Stimulated activated CD4-positive, alpha-beta T cell treated with anti-CD3 and anti-CD28 coated beads, Interleukin-1b, Interleukin-23, amount 100 ng/mL, for 48 hours (primary cell): ENCODE measurements at places on chromosomes 16 and 17.

DNA sequence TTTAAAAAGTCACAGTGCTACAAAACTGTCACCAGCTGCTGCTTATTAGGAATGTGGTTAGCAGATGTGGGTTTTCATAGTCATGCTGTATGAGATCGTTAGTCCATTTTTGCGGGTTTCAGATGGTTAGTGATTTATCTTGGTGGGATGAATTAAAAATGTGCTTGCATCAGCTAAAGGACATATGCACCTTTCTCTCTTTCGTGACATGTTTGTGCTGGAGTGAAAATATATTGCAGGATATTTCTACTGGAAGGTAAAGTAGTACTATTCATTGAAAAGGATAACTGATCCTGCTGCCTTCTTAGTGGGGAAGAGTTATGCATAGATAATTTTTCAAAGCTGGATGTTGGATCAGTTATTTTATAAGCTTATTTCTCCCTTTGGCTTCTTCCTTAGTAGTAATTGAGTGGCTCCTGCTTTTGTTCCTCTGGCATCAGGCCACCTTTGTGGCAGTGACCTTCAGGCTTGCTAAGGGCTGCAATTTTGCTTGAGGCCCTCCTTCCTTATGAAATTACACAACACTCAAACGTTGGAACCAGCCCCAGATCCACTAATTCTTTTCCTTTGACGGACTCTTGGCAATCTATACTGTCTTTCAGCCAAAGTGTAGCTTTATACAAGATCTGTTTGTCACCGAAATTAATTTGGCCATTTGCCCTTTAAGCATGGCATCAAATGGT is 7.5 kb upstream of the SNTB2 start:
- no peak for DNase-seq

DNA sequence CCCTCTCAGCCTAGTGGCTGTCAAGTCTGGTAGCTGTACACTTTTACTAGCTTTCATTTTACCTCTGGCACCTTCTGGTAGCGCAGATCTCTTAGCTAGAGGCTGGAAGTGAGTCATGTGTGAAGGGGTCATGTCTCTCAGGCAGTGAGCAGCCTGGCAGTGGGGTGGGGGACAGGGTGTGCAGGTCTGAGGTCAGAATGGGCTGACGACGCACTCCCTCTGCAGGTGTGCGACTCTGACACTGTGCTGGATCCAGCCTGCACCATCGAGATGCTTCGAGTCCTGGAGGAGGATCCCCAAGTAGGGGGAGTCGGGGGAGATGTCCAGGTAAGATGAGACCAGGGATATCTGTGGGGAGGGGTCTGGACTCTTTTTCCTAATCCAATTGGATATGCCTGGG is 7.8 kb downstream of the HAS3 start:
- DNase-seq: no peak

- no peak for DNase-seq
Measured at GRCh38 chr16:72112906-72113615, 19.4 kb downstream of the DHX38 start.

GRCh38 chr16:8474587-8474986 is 115.7 kb downstream of the TMEM114 start:
- DNase-seq: no peak

DNA sequence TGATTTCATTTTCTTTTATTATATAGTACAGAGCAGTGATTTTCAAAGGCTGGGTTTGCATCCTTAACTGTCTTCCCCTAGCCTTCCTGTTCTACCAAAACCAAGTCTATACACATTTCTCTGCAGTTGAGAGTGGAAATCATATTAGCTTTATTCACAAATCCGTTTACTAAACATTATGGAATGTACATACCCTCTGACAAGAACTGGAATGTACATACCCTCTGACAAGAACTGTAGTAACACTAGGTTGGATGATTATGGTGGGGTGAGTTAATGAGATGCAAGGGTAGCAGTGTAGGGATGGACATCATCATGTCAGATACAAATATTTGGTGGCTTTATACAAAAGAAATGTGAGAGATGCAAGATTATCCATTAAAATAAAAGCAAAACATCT is 154.8 kb downstream of the CYB561 start:
- no peak for DNase-seq
